ENCODE measurements at places on chromosomes 3 and 15.

- DNase-seq, result no peak
These were observed 1.1 kb upstream of the TLNRD1 start for GRCh38 chr15:80999623-81000036.

- DNase-seq, result no peak
These were observed 549 bp downstream of the C3orf18 start for GRCh38 chr3:50567011-50567385.

GRCh38 chr3:58628823-58629562, 37.6 kb downstream of the FAM3D start:
- no peak for DNase-seq

DNA sequence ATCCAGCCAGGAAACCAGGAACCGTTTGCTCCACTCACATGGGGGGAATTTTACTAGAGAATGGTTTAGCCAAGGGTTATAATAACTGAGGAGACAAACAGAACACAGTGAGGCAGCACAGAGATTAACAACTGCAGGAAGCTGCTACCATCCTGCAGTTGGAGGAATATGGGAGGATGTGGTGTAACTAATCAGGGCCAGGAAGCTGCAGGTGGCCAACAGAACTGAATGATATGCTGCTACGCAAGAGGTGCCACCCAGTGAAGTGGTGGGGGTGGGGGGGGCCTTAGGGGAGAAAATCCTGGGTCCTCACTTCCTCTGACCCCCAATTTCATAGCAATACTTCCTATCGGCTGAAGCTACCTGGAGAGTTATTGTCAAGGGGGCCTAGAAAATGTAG, 306.4 kb upstream of the STT3B start:
- no peak for DNase-seq

DNA sequence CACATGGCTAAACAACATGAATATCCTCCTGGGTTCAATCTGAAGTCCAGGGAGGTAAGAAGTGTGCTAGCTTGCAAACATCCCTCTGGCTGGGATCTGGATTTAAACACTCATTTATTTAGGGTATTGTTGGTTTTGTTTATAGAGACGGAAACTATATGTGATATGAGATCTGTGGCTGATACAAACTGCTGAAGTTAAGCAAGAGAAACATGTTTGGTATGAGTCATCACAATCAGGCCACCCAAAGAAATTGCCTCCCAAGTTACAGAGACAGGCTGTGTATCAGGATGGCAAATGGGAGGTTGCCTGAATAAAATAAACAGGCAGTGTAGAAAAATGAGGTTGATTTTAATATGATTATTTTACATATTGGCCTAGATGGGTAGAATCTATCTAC, 562.1 kb downstream of the IGSF11 start:
- peak; percentile 79 for DNase-seq

DNA sequence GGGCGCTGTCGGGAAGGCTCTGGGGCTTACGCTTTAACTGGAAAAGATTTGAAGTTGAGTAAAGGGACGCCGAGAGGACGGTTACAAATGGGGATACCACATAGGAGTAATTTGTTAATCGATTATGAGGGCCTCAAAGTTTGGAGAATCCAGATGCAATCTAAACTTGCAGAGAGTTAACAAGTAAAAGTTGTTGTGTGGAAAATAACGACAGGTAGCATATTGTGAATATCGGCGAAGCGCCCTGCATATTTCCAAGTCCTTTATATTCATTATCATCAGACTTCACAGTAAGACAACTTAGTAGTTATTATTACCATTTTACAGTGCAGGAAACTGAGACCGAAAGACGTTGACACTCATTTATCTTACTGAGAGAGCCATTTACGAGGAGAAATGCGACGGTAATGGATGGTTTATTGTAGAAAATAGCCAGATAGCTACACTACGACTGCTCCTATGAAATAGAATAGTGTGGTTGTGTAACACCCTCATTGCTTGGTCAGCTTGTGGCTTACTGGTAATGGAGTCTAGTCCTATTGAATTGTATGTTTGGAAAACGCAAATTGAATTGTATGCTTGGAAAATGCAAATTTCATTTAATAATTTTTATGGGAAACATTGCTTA, 700 bp downstream of the MKRN2 start:
- peak; percentile 78 for DNase-seq

DNA sequence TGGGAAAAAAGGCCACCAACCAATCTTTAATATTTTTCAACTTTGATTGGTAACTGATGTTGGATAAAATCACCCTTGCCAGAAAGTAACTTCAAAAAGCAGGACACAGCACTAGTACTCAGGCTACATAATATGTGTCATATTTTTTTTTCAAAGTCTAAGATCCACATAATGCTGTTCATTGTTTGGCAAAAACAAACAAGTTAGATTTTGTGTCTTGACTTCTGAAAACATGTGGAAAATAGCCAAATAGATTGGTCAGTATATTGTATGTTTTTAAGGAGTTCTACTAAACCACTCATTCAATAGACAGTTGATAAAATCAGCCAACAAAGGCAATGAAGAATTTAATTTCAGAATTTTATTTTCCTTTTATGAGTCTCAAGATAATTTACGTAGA, 111.7 kb upstream of the CCDC54 start:
- DNase-seq, result no peak

DNA sequence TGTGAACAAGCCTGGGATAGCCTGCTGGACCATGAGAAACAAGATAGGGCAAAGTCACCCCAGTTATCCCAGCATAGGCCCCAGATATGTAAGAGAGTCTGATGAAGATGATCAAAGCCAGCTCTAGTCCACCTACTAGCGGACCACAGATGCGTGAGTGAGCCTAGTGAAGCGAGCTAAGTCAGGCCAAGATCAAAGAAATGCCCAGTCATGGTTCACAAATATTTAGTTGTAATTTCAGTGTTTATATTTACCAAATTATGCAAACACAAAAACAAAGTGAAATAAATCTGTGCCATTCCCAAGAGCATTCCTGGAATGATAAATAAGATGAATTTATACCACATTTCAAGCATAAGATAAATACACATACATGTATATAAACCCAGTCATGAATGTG, 308.1 kb upstream of the CTNNB1 start:
- no peak for DNase-seq

GRCh38 chr3:127784865-127785710, 37.2 kb downstream of the MGLL start:
- no peak for DNase-seq

GRCh38 chr3:122502139-122502538, 12.6 kb downstream of the KPNA1 start:
- no peak for DNase-seq

- peak; percentile 44 for DNase-seq
These were observed 645 bp upstream of the SLITRK3 start for GRCh38 chr3:165196577-165197480.

- DNase-seq, result no peak
These were observed 20.3 kb upstream of the ANXA2 start for GRCh38 chr15:60418096-60418495.

- DNase-seq, result peak; percentile 95
These were observed 132.7 kb downstream of the GHSR start for GRCh38 chr3:172315401-172316091.

DNA sequence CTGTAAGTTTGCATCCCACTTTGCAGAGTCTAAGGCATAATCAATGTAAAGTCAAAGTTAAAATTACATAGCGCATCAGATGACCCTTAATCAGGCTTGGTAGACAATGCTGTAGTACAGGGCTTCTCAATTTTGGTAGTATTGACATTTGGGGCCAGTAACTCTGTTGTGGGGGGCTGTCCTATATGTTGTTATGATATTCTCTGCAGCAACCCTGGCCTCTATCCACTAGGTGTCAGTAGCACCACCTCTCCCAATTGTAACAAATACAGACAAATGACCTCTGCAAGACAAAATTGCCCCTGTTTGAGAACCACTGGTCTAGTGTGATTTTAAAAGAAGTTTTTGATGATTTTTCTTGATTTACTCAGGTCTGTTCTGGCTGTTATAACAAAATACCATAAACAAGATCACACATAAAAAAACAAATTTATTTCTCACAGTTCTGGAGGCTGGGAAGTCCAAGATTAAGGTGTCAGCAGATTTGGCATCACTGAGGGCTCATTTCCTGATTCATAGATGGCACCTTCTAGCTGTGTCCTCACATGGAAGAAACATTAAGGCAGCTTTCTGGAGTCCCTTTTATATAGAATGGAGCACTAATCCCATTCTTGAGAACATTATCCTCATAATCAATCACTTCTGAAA, 37.6 kb upstream of the SLC9A9 start:
- peak; percentile 52 for DNase-seq

DNA sequence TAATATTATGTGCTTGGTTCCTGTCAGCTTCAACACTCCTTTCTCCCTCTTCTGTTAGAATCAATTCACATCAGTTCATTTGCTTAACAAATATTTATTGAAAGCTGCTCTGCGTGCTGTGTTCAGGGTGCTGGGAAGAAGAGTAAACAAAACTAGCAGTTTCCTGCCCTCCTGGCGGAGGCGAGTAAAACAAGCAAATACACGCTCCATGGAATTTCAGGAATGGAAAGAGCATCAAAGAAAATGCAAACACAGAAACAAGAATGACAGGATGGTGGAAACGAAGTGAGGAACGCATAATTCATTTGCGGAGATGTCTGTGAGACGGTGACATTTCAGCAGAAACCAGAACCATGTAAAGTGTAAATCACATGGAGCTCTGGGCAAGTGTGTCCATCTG, 49.4 kb upstream of the SPTSSB start:
- peak; percentile 42 for DNase-seq

GRCh38 chr15:58632789-58633188, 116.7 kb downstream of the ADAM10 start:
- DNase-seq, result peak; percentile 23

DNA sequence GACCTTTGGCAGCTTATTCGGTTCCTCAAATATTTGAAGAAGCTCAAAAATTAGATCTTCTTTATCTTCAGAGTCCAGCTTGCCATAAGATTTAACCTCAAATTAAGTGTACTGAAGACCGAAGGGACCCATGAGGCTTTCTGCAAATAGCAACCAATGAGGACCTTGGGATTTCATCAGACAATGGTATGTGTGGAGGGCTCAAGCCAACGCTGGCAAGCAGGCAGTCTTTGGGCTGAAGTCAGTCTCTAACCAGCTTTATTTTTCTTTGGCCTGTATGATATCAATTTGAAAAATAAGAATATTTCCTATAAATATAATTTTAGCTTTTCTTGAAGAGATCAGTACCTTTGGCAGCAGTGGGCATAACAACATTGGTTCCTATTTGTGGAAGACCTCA, 692.7 kb downstream of the MCTP2 start:
- DNase-seq, result no peak

DNA sequence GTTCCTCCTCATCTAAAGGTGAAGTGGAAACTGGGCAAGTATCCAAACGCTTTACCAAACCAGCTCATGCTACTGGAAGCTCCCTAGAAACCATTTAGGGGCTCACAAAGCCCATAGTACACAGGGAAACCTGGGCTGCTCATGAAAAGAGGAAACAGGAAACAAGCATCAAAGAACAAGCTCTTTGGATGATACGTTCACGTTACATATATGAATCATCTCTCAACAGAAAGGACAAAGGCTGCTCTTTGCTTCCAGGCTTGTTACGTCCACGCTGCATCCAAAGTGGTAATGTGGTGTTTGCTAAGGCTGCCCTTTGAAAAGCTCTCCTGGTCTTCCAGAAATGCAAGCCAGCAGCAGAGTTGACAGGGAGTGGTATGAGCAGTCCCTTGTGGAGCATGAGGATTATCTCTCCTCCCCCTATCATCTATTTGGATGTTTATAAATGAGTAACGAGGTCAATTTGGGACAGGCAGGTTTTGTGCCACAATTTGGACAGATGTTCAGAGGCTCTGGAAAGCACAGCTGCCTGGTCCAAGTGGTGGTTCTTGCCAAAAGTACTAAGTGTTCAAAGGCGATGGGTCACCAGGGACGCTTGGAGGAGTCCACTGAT, 98.0 kb upstream of the RORA start:
- DNase-seq, result no peak

DNA sequence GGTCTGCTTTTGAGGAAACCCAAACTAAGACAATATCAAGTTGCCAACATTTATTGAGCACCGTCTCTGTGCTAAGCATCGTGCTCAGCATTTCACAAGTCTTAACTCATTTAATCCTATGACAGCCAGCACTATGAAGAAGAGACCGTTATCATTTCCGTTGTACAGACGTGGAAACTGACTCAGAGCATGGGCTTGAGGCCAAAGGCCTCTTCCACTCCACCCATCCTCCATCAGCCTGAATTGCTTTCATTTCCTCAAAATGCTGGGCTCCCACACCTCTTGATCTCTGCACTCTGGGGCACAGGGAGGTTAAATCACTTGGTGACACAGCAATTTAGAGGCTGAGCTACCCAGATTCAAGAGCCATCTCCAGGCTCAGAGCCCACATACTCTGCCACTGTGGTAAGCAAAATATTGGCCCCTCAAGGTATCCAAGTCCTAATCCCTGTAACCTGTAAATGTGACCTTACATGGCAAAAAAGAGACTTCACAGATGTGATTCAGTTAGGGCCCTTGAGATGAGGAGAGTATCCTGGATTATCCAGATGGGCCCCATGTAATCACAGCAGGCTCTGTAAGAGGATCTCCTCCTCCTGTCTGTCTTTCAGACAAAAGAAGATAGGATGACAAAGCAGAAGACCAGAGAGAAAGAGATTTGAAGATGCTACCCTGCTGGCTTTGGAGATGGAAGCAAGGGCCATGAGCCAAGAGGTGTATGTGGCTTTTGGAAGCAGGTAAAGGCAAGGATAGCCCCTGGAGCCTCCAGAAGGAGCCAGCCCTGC, 24.3 kb upstream of the FLNB start:
- DNase-seq, result peak; percentile 94

- DNase-seq, result peak; percentile 47
These were observed 174.5 kb upstream of the LRIG1 start for GRCh38 chr3:66675366-66675765.

DNA sequence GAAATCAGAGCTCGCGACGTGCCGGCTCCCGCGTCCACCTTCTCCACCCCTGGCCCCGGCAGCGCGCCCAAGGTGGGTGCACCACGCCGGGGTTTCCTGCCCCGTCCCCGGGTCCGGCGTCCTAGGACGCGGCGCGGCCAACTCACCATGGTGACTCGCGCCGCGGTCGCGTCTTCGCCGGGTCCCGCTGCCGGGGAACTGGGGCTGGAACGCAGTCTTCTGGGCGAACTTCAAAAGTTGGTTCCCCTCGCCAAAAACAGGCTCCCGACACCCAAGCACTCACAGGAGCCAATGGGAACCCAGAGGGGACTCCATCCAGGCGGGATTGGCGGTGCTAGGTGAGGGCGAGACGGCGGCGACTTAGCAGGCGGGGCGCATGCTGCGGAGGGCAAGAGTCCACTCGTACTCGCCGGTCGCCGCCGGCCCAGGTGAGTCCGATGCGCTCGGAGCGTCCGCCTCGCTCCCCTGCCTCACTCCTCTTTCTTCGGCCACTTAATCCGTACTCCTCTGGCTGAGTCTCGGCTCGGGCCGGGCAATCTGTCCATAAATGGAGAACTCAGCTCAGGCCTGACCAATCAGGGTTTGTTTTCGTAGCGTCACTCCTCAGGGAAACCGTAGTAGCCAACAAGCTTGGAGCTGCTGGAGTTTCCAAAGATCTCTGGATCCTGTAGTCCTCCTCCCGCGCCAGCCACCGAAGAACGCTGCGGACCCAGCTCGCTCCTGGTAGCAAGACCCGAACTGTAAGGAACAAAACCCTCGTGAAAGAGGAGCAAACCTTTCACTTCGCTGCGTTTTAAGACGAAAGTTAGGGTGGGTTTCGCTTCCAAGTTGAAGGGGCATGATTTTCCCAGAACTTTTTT, at the start of gene MYO1E:
Gene MYO1E, minus strand, starts transcription at position 520 of the 860 bp plus-strand sequence. Its CDS starts 371 bp downstream, at position 149.
- peak; percentile 98 for DNase-seq

All from mesenchymal stem cell (in vitro differentiated cells and primary cell).